Progenitor cell of endocrine pancreas (in vitro differentiated cells): ENCODE measurements at places on chromosomes 5 and 9.
A peak's percentile ranks its signal among the peaks of the same experiment; 100 is the strongest.

DNA sequence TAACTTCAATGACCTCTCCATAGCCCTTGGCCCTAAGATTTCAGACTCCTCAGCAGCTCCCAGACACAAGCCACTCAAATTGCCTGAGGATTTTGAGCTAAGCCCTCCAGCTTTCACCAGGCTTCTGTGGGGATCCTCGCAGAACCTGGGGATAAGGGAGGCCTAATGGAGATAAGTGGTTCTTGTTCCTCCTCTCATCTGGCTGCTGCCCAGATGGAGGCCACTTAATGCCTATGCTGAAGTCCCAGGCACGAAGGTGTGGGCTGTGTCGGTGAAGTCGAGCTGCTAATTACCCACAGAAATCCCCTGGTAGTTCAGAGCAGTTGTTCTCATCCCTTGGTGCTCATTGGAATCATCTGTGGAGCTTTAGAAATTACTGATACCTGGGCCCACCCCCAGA lies 10.3 kb upstream of the FAT2 start:
- no peak for DNase-seq

DNA sequence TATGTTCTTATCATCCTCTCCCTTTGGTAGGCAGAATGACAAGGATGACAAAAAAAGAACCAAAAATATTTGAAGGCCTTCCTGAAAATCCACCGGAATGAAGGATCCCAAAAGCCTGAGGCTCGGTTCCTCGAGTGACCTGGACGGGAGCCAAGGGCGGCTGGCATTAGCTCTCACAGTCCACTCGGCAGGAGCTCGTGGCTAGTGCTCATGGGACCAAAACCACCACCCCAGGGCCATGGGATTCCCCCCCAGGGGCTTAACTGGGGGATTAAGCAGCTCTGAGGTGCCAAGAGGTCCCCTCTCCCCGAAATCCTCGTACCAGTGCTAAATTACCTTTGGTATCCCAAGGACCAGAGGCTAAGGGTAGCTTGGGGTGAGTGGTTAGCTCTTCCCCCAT lies 586 bp upstream of the PDZD2 start:
- no peak for DNase-seq

DNA sequence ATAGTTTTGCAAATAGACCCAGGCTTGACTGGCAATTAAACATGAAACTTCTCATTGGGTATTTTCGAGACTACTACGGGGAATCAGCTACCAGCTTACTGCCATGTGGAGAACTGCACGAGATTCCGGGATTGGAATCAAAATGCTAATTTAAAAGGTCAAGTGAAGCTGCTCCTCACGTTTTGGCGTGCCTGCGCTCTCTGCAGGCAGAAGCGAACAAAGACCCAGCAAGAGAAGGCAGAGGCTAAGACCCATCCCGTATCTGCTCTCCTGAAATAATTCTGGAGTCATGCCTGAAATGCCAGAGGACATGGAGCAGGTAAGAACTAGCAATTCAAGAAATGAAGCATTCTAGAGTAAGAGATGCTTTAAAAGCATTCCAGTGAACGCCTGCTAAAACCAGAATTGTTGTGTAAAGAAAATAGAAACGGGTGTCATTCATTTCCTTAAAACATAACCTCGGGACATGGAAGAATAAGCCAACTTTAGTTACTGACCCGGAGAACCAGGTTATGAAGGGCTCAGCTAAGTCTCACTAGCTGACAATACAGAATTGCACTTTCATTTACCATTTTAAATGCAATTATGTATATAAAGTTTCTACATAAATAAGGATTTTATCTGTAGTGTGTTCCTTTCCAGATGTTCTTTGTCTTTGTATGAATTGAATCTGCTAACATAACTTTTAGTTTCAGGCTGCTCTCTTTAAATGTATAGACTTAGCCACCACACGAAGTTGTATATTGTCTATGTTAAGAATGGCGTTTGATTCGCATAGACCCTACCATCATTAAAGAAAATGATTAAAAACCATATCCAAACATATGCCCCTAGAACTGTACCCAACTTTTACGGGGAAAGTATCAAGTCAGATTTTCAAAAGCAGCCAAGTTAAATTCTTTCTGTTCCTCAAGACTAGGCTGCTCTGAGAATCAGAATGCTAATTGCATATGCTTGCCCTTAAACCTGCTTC lies 2.0 kb upstream of the MAT2B start:
- no peak for DNase-seq

DNA sequence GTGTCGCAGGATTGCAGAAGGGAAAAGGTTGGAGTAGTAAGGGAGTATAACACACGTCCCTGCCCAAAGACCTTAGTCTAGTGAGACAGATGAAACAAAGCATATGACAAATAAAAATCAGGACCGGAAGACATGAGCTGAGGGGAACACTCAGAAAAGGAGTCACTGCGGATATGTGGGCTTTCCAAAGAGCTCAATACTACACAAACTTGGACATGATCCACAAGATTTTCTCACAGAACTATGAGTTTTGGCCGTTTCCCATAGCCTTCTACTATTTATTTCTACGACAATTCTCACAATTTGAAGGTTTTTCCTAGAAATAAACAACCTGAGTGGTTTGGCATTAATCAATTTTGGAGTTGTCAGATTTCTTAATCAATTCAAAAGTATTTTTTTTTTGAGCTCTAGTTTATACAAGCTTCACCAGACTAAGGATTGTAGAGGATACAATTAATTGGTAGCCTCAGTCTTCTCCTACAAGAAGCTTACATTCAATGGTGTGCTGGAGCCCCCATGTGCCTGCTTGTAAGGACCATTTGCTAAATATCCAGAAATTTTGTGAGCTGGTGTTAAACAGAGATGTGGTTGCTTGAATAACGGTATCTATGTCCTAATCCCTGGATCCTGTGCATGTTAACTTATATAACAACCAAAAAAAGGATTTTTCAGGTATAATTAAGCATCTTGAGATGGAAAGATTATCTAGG lies 91.4 kb downstream of the ADAMTS12 start:
- no peak for DNase-seq

DNA sequence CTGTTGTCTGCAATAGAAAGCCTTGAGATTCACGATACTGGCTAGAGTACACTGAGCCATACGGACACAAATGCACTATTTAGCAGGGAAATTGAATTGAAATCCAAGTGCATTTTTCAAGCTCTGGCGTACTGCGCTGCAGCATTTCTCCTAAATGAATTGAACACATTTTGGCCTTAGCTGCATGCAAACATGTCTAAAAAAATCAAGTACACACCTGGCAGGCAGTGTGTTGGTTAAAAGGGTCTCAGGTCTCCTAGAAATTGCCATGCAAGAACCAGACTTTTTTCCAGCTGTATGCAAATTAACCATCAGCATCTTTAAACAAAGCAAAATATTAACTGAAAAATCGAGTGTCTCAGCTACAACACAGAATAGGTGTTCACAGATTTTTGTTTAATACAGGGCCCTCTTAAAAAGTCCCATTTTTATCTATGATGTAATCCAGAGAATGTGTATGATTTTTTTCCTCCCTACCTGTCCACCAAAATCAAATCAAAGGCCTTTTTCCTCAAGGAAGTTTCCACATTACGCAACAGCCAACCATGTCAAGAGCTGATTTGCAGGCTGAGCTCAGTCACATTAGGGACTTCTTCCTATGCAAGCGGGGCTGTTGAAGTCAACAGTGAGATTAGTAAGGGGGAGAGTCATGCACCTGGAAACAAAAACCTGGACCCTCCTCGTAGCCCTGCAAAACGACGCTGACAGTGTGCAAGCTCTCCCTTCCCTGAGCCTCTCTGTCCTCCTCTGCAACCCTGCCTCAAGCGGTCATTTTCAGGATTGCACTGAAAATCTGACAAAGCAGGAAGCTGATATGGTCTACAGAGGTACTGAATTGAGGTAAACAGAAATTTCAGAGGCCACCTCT lies 14.1 kb upstream of the SFXN1 start:
- DNase-seq: peak; percentile 48

GRCh38 chr9:124353166-124353768 lies 62.0 kb downstream of the PSMB7 start:
- no peak for DNase-seq

DNA sequence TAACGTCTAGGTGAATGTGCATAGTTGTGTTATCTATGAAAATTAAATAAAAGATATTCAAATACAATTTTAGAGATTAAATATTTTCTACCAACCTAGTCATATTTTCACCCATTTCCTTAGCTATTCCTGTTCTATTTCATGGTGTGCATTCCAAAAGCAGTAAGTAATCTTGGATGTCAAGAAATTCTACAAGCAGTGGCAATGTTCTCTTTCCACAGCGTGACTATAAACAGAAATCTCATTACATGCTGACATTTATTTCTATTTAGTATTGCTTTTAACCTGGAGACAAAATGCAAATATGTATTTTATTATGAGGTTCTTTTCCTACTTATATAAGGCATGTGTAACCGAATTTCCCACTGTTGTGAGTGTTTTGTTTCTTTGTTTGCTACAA lies 510.0 kb downstream of the ACTL7B start:
- DNase-seq: no peak

DNA sequence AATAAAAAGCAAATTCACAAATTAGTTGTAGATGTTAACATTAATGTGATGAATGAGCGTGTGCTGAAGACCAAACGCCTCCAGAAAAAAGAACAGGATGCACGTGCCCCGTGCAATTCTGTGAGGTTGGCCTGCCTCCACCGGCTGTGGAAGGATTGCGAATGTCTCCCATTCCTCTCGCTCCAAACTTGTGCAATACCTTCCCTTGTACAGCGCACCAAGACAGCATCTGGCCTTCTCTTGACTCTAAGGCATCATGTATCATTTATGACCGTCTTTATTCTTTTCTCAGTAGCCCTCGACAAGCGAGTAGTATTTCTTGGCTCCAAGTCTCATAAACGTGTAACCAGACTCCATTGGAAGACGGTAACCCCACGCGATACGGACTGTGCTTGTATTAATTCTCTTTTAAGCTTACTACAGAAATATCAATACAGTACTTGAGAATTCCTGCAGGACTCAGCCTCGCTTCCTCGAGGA lies 1.5 kb upstream of the TESK1 start:
- no peak for DNase-seq

DNA sequence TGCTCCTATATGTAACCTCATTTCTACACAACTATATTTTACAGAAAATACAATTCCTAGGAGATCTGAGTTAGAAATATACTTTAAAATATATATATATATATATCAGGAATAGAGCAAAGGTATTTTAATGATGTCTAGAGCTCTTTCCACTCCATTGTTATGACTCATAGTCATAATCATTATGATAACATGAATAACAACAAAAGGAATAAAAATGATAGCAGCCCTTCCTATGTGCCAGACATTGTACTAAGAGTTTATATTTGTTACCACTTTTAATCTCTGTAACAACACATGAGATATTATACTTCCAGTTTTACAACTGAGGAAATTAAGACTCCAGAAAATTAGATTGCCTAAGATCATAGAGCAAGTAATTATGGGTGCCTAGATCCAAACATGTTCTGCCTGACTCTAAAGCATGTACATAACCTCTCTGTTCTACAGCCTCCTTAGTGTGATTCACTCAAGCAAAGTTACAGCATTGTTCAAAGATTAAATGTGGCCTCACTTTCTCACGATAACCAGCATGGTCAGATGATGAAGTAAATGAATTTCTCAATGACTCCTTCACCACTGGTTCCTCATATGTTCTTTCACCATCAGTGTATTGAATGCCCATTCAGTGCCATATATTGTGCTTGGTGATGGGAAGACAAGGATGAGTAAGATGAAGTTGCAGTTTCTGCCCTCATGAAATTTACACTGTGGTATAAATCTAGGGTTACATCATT lies 452.1 kb downstream of the EFNA5 start:
- DNase-seq: no peak
